ENCODE measurements at places on chromosomes 12 and 14.

DNA sequence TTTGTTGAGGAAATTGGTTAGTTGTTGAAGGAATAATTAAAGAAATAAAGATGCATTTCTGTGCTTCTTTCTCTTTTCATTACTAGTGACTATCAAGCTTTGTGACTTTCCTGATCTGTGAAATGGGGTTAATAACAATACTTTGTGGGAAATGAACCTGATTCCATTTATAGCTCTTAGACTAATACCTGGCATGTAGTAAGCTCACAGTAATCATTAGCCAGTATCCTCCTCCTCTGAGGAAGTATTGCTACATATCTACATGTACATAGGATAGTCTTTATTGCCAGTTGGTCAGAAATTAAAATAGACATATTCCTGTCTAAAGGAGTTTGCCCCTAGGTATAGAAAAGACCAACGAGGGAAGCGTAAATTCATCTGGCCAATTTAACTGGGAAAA is 1.8 kb upstream of the CCDC198 start:
- DNase-seq: no peak

DNA sequence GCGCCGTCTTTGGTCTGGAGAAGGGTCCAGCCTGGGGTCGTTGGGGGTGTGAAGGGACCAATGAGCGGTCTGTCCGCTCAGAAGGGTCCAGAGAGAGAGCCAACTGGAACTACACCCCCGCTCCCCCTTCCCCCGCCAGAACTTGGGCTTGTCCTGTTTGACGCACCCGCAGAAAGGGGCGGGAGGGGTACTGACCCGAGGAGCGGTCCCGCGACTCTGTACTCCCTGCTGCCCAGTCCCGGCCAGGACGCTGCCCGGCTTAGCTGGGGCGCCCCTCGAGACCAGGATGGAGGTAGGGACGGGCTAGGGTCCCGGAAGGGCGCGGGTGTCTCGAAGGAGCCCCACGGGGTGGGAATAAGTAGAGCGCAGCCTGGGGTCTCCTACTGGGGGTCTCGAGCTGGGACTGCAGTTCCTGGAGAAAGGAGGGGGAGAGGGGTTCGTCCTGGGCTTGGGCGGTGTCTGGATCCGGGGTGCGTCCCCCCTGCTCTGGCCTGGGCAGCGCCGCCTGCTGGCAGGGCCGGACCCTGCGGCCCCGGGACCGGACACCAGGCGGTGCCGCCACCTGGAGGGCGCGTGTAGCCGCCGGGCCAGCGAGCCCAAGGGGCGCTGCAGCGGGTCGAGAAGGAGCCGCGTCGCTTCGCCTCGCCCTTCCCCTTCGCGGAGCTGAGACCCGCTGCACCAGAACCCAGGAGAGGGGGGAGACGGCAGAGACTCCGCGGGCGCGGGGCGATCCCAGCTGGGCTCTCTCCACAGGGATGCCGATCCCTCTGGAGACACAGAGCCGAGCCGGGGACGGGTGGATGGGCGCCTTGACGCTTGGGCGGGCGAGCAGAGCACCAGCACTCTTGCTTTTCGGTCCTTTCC is 3.8 kb upstream of the CACNB3 start:
- peak; percentile 67 for DNase-seq

DNA sequence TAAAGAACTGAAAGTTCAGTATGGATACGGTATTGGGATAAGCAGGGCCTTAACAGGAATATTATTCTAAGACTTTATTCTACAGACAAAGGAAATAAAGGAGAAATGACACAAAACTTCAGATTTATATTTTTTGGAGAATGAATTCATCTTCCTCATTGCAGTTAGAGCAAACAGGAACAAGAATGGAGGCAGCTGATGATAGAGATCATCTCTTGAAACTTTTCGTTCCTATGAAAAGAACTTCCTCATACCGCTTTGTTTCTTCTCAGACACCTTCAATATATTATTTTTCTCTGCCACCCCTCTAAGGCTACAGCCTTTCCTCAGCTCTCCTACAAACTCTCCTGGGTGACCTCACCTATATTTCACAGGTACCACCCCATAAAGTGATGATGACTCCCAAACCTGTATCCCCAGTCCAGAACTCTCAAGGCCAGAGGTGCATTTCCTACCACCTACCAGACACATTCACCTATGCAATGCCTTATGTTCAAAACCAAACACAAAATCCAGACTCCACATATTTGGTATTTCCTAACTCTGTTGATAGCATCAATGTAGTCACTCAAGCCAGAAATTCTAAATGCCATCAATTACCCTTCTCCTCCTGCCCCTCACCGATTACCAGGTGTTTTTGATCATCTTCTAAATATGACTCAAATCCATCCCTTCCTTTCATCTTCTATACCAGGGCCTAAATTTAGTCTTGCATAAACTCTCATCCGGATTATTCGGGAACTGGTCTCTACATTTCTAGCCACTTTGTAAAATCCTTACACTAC is 7.4 kb downstream of the MAP4K5 start:
- no peak for DNase-seq

GRCh38 chr14:103402695-103403094 is 17.5 kb downstream of the MARK3 start:
- DNase-seq: peak; percentile 80

GRCh38 chr12:120835657-120836056 is 68.5 kb downstream of the SPPL3 start:
- no peak for DNase-seq

- DNase-seq: no peak
Observed at GRCh38 chr12:67893022-67893580, 96.1 kb upstream of the IFNG-AS1 start.

DNA sequence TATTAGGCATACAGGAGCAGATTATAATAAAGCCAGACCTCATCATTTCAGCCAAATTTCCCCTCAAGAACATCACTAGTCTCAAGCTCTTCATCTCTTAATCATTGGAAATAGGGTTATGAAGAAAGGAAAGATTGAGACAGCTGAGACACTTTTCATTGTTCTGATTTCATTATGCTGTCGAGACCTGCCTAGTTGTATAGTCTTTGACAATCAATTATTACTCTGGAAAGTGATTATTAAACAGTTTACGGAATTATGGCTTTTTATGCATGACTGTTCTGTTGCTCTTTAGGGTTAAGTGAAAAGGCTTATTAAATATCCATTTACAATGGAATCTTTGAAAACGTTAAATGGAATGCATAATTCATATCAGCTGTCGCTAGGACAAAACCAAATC is 48.3 kb downstream of the TTC6 start:
- no peak for DNase-seq

DNA sequence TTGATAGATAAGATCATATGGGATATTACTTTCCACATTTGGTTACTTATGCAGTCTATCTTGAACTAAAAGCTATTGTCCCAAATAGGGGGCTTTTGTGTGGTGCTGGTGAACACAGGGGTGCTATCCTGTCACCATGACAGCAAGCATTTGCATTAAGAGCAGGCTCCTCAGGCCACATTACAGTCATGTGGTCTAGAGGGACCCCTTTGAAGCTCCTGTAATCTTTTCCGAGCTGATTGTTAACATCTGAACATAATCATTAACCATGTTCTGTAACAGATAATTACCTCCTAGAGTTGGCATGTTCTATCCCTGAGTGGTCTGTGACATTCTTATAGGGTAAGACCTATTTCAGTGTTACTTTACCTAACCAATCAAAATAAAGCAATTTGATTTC is 178.8 kb downstream of the KTN1 start:
- no peak for DNase-seq

DNA sequence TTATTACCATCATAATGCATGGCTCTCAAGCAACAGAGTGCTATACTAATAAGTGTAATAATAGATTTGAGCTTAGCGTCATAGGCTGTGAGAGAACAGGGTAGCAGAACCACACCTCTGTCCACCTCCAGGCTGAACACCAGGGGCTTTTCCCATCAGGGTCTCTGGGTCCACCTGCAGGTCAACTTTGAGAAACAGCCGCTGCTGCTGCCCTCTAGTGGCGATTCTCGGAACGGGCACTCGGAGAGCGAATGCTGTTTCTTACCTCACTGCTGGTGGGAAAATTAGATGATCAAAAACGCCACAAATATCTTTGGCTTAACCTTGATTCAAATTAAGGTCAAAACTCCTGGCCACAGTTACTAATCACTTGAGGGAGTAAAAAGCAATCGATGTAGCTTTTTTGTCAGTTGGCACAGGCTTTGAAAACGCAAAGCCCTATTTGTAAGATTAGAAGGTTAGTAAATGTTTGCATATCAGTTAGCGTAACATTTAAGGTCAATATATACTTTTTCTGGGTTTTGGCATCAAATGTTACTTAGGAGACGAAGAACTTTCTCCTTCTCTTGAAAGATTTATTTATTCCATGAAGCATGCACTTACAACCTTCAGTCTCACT is 127.9 kb upstream of the TMEM132D start:
- no peak for DNase-seq

- no peak for DNase-seq
Observed at GRCh38 chr14:53325176-53325806, 172.2 kb upstream of the DDHD1 start.

- no peak for DNase-seq
Observed at GRCh38 chr14:91654836-91655235, 77.0 kb downstream of the CATSPERB start.

- peak; percentile 65 for DNase-seq
Observed at GRCh38 chr12:31431721-31432240, 105.8 kb upstream of the SINHCAF start.

GRCh38 chr14:65926935-65927700 is 514.6 kb downstream of the FUT8 start:
- no peak for DNase-seq

GRCh38 chr14:30355431-30355913 is 203.5 kb upstream of the G2E3 start:
- DNase-seq: peak; percentile 58

DNA sequence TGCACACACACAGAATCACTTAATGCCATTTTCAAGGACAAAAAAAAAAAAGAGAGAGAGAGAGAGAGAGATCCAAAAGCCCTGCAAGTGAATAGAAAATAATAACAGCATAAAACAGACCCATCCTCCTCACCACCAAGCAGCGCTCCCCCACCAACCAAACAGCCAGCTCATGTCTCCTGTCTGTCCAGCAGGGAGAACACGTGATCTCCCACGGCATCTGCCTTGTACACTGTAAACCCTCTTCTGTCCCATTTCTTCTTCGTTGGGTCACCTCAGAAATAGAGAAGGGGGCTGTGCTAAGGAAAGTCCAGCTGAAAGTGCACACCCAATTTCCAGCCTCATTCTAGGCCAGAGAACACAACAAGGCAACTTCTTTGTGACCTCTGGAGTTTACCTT is 222.5 kb downstream of the EXOC5 start:
- no peak for DNase-seq

DNA sequence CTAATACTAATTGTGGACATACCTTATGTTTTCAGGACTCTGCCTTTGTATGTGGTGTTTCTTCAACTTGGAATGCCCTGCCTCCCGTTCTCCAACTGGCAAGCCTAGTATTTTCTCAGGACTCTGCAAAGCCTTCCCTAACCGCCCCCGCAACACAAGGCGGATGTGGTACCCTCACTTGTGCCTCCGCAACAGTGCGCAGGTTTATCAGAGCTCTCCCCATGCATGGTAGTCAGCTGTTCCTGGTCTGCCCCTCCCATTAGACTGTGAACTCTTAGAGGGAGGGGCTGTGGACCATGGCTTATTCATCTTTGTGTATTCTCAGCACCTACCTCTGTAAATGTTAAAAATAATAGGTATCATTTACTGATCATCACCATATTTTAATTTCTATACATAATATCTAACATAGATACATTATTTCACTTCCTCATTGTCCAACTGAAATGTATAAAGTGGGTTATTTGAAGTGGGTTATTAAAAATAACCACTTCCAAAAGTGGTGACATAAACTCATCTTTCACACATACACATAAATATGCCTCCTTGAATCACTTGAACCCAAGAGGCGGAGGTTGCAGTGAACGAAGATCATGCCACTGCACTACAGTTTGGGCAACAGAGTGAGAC is 9.0 kb downstream of the LPAR5 start:
- DNase-seq: no peak

DNA sequence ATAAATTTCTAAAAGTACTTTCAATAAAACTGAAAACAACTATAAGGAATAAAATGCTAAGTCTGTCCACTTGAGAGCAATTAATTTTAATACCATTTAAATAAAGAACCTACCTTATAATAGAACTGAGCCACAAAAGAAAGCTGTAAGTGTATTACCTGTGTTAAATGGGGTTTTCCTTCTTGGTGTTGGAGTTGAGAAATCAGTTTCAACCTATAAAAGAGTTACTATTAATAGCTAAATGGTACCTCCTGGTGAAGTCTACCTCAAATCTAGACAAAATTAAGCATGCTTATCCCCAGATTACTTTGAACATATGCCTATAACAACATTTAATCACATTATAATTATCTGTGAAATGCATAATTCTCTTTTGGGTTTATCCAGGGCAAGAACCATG is 48.8 kb downstream of the MIS18BP1 start:
- no peak for DNase-seq

GRCh38 chr12:40502322-40502721 is 189.9 kb upstream of the CNTN1 start:
- no peak for DNase-seq

- DNase-seq: no peak
Observed at GRCh38 chr12:78864870-78865463, 393 bp downstream of the SYT1 start.

DNA sequence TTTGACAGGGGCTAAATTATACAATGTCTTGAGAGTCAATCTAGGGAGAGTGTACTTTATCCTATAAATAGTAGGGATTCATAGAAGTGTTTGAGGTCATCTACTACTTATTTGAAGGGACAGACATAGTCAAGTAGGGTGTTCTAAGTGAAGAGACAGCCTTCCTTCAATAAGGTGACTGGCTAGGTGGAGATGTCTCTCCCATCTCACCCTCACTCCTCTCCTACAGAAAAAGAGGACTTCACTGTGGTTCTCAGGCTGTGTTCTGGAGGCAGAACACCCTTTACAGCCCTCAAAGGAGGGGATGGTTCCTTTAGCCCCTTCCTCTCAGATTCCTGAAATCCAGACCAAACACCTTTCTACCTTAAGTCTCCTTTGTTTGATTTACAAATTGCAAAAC is 2.8 kb upstream of the NFE2 start:
- DNase-seq: no peak

DNA sequence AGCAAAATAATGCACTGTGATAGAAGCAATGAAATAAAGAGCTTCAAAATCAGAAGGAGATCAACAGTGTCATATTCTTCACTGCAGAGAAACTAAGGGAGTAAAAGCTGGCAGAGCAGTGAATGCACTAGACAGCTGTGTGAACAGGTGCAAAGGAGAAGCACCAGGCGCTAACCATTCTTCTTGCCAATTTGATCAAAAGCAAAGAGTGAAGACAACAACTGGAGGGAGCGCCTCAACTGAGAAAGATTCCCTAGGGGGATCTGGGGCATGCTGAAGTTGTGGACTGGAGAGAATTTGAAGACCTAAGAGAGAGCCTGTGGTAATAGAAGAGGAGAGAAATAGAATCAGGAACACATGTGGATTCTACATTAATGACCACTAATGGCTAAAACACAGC is 50.4 kb upstream of the OVCH1 start:
- DNase-seq: no peak

Measured in amniotic epithelial cell (primary cell).